Pericardium fibroblast (primary cell): ENCODE measurements at places on chromosomes 12 and 14. TPM values are rescaled to one million over a fixed set of nuclear protein-coding genes. Genes with fewer than 3 reads are reported as not detected.

The CCDC197 gene
- total RNA-seq: not detected in 2 replicates

The FANCM gene
- total RNA-seq: 2.5 and 5.9 TPM in 2 replicates

The CCND2 gene
- total RNA-seq: 23.9 and 92.3 TPM in 2 replicates

The HOTAIR gene
- total RNA-seq: 0.12 TPM in 1 of 2 replicates, not detected in the other

The MANSC4 gene
- not detected in 2 replicates for total RNA-seq

The KCNMB4 gene
- 3.5 and 4.7 TPM in 2 replicates for total RNA-seq

The PLEKHG7 gene
- not detected in 2 replicates for total RNA-seq

The ALG10 gene
- 2.7 and 6.0 TPM in 2 replicates for total RNA-seq

The NANOG gene
- total RNA-seq: not detected in 2 replicates

The TEX52 gene
- not detected in 2 replicates for total RNA-seq

The CRIP2 gene
- 60.6 and 177 TPM in 2 replicates for total RNA-seq

The ZDHHC17 gene
- 15.9 and 23.7 TPM in 2 replicates for total RNA-seq

The MED13L gene
- 50.5 and 58.4 TPM in 2 replicates for total RNA-seq

The SLC4A8 gene
- under 0.01 and 0.09 TPM in 2 replicates for total RNA-seq

The EXD2 gene
- 12.7 and 12.9 TPM in 2 replicates for total RNA-seq
